ENCODE measurements at places on chromosomes 2 and 18. TPM values are rescaled to one million over a fixed set of nuclear protein-coding genes. Genes with fewer than 3 reads are reported as not detected.

GRCh38 chr2:109703077-109703476, 88.9 kb downstream of the SOWAHC start:
- no peak for DNase-seq

DNA sequence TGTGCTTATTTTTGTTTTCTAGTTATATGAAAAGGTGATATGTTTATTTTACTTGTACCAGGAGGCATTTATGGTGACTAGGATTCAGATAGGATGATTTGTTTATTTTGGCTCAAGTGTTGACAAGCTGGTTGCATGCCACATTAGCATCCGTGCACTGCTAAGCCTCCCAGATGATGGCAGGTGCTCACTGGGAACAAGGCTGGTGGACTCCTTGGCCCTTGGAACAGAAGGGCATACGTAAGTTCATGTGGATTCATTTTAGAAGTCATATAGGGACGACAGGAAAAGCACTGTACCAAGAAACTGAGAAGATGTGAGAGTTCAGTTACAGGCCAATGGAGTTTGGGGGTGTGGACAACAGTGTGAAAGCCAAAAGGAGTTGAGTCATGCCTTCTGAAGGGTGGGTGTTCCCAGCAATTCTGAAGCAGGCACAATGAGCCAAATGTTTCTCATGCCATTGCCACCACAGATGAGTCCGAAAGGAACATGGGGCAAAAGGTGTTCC, 166.2 kb downstream of the PHLPP1 start:
- DNase-seq, result peak; percentile 52

DNA sequence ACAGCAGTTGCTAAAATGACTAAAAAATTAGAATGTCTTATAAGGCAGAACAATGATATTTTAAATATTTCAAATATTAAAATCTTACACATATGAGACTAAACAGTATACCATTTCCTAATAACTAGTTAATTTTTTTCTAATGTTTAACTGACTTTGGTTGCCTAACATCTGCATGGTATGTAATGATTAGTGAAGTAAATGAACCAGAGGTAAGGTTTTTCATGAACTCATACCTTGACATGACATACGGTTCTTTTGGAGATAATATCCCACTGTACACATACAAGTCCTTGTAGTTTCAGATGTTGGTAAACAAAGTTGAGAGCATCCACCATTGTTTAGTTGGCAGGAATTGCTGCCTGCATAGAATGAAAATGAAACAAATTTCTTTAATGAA, 1360.2 kb downstream of the LRP1B start:
- DNase-seq, result no peak

The SCYGR4 gene
- total RNA-seq, result not detected

GRCh38 chr2:168671932-168672331, 130.5 kb upstream of the NOSTRIN start:
- no peak for DNase-seq
